Stimulated activated CD8-positive, alpha-beta memory T cell treated with anti-CD3 and anti-CD28 coated beads, Interleukin-4, amount 100 ng/mL, for 48 hours (primary cell): ENCODE measurements at places on chromosomes 7 and 10.

- no peak for DNase-seq
Measured at GRCh38 chr10:20407357-20407756, 489.8 kb downstream of the NEBL start.

GRCh38 chr7:67947646-67948045 lies 951.0 kb downstream of the TYW1 start:
- no peak for DNase-seq

DNA sequence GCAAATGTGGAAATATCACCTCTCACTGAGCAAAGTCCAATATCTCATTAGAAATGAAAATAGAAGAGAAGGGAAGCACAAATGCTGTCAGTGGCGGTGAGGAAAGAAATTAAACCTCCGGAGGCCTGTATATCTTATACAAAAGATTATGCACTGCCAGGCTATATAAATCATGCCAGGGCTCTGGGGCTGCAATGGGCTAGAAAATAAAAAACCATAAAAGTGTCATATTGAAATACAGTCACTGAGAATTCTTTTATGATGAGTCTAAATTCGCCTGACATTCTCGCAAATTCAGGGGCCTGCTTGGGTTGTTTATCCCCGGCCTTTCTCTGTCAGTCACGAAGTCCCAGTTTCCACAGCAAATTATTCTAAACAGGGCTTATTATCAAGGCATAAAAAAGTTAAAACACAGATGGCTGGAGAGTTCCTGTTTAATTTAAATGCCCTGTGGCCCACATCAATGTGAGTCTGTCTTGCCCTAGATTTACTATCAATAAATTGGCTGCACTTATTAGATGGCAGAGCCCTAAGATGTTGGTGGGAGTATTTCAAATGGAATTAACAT lies 193.8 kb downstream of the SNX10 start:
- no peak for DNase-seq

- DNase-seq: no peak
Measured at GRCh38 chr7:108059526-108059925, 56.6 kb upstream of the LAMB1 start.

DNA sequence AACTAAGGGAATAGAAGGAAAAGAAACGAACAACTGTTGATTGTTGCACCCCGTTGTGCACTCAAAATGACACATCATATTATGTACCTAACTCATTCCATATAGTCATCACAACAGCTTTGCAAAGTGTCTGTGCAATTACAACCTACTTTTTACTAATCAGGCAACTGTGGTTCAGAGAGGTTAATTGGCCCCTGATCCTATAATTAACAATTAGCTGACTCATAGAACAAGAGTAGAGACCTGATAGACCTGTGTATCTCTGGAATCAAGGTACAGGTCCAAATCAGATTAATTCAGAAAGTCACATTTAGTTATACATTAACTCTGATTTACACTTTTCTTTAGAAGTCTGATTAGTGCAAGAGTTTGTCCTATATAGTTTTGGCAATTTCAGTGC lies 122.5 kb upstream of the CDK13 start:
- DNase-seq: no peak
